NCI-H1092 (cell line): ENCODE measurements at places on chromosomes 13 and 19.

GRCh38 chr19:14073925-14074838 lies 1.6 kb downstream of the MISP3 start:
- DNase-seq = no peak

- peak; percentile 90 for DNase-seq
Measured at GRCh38 chr13:112247471-112248405, 128.4 kb upstream of the SPACA7 start.

DNA sequence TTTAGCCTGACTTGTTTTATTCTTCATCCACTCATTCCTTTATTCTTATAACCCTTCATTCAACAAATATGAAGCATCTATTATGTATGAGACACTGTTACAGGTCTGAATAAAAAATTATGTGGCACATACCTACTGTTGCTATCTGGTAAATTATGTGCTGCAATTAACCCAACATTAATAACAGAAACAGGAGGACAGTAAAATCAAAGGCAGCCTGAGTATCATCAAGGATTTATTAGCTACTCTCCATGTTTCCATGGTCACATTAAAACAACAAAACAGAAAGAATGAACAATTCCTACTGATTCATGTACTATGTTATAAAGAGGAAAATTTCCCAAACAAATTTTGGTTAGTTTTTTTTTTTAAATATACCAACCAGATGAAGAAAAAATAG lies 43.9 kb downstream of the RAP2A start:
- no peak for DNase-seq

GRCh38 chr19:14265290-14266036 lies 59.5 kb upstream of the ADGRL1 start:
- DNase-seq = no peak

DNA sequence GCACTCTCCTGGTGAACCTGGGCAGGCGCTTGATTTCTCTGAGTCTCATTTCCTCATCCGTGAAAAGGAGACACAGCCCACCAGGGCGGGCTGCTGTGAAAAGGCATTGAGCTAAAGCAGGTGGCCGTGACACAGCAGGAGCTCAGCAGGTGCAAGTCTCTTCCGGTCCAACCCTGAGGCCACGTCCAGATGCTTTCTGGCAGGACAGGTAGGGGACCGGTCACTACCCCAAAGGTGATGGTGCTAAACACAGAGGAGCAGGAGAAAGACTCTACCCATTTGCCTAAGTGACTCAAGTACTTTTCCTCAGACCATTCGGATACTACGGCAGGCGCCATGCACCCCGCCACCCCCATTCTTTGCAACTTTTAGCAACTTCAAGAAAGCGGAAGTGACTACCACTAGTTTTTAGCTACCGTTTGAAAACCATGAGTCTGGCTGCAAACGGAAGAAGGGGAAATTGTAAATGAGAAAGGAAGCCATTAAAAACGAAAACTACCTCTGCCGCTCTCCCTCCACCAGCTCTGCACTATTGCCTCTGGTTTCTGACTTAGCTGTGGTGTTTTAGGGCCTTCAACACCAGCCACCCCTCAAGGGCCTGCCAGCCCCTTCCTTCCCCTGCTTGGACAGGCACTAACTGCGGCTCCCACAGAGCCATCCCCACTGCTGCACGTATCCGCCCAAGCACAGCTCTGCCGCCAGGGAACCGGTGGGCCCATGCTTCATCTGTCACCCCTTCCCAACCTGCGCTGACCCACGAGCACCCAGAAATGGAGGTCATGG lies 4.8 kb downstream of the PPP6R1 start:
- peak; percentile 17 for DNase-seq

DNA sequence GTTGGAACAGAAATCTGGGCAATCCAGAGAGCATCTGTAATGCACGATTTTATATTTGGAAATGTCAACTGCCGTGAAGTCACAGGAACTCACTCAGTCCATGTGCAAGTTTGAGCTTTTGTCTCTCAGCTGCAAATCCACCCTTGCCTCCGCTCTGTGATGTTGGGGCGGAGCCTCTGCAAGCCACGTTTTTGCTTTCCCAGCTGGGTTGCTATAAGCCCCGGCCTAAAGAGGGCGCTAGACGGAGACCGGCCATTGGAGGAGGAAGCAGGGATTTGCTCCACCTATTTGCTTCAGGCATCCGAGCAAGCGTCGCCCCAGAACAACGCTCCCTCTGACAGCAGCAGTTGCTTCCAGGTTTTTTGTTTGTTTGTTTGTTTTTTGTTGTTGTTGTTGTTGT lies 56.2 kb downstream of the TRPM4 start:
- no peak for DNase-seq

- DNase-seq = no peak
Measured at GRCh38 chr13:52405767-52406494, at the start of gene THSD1. Gene THSD1 (minus strand): TSS chr13:52406172. CDS start chr13:52402600, 3,572 bp downstream.

DNA sequence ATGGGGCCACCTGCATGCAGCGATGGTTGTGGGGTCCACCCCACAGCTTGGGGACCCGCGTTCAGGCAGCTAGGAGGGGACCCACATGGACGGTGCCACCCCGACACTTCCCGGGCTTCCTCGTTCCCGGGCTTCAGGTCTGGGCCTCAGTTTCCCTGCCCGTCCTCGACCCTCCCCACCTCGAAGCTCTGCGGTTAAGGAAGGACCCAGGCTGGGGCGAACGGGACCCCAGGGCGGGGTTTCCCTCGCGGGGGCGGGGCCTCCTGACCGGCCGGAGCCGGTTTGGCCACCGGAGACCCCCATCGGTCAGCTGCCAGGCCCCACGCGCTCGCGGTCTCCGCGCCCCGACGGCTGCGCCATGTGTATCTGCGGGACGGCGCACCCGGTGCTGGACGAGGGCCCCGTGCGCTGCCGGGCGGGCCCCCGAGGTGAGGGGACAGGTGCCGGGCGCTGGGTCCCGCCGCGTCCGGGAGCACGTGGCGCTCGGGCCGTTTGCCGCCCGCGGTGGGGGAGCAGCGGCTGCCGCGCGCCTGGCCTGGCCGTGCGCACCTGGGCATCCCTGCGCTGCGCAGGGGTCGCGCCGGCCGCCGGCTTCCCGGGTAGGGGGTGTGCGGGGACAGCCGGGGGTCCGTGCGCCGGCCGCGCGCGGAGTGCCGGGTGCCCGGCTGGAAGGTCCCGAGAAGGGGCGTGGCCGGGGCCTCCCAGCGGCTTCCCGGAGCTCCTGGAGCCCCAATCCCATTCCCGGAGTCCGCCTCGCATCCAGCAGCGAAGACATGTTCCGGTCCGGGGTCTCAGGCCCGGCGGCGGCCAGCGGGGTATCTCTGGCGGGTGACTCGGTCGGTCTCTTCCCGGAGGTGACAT lies 4.2 kb downstream of the ARHGAP45 start:
- no peak for DNase-seq

DNA sequence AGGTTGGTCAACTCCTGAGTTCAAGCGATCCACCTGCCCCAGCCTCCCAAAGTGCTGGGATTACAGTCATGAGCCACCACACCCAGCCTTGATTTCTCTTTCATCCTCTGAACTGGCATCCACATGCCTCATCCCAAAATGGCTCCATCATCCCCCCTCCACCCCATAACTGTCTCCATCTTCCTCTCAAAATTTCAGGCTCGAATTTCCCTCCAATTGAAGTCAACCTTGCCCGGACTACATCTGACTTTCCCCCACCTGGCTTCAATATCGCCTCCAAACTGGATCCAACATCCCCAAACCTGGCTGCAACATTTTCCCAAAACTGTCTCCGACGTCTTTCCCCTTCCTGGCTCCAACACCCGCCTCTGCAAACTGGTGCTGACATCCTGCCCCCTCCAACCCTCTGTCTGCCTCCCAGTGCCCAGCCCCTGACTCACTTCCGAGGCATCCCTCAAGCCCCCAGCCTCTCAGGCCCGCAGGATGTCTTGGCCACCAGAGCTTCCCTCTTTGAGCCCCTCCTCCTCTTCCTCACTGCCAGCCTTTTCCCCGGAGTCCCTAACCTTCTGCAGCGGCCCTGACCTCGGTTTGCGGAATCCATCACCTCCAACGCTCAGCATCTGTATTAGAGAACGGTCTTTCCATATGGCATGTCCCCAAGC lies 943 bp downstream of the EXOC3L2 start:
- no peak for DNase-seq

DNA sequence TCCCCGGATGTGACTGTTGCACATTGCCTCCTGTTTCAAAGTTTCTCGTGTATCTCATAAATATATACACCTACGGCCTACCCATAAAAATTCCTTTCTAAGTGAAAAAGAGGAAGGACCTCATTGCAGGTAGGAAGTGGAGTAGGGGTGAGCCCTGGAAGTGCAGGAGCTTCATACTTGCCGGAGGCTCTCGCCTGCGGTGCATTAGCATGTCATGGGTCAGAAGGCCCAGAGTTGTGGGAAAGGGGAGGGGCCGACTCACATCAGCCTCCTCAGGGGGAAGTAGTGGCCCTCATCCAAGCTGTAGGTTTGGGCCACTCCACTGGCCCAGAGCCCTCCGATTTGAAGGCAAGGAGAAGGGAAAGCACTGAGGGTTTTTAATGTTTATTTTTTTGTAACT lies 26.0 kb upstream of the IRS2 start:
- no peak for DNase-seq

DNA sequence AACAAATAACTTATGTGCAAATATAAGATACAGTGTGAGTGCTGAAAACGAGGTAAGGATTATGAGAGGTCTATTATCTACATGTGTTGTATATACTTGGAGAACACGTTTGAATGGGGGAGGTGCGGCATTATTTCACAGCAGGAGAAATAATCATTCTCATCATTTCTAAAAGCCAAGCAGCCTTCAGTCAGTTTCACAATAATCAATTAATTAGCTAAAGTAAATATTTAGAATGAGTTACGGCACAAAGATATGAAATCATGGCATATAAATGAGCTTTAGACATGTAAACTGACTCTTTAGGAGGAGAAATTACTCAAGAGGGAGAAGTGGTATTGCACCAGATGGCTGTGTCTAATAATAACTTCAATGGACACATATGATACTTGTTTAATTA lies 366.6 kb downstream of the DNAJC15 start:
- no peak for DNase-seq

GRCh38 chr19:40685016-40685526 lies 5.4 kb downstream of the NUMBL start:
- DNase-seq = no peak

DNA sequence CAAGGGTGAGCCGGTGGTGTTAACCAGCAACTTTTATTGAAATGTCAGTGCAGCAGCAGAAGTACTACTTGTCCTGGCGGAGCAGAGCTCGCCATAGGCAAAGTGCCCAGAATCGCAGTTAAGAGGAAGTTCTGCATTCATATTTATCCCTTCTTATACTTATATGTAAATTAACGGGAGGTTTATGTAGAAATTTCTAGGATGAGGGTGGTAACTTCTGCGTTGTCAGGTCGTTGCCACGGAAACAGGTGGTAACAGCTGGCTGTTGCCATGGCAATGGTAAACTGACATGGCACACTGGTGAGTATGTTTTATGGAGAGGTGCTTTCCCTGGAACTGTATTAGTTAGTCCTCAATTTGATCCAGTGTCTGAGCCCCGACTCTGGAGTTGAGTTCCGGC lies 2494.9 kb upstream of the PCDH20 start:
- peak; percentile 52 for DNase-seq
